ENCODE measurements at places on chromosomes 11 and 22.
A peak's percentile ranks its signal among the peaks of the same experiment; 100 is the strongest.

- DNase-seq, result no peak
Observed at GRCh38 chr22:37996515-37997246, 12.3 kb upstream of the SOX10 start.

GRCh38 chr22:47696776-47697175 lies 934.3 kb downstream of the TBC1D22A start:
- no peak for DNase-seq

DNA sequence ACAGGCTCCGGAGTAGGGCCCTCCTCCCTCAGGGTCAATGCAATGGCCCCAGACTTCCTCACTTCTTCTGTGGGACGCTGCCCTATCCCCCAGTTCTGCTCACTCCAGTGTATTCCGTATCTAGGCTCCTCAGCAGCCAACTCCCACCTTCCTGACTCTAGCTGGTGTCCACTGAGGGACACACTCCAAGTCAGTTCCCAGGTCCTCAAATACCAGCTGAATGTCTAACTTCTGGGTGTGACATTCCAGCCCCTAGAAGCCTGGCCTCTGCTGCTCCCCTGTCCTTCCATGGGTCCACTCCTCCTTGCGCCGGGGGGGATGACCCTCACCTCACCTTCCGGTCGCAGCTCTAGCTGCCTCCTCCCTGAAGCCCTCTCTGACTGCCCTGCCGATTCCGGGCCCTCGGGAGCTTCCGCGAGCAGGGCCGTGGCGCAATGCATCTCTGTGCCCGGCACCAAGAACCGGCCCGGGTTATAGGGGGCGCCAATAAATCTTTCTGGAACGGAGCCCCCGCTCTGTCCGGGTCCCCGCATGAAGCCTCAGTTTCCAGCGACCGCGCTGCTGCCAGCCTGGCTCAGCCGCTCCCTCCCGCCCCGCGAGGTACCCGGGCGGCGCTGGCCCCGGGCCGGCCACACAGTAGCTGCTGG lies 15.4 kb downstream of the BAD start:
- no peak for DNase-seq

DNA sequence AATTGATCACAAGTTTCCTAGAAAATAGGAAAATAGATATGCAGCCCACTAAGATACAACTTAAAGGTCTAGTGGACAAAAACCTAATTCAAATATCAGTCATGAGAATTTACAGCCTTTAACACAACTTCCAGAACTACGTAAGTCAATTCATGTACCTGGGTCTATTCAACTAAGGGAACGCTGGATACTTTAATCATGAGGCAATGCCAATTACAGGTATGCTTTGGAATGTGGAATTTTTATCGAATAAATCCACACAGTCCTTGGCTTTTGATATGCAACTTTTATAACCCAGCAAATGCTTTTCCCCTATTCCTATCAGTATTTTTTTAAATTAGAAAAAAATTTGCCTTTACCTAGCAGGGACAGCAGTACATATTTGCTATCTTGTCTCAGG lies 289.5 kb upstream of the FAT3 start:
- DNase-seq, result no peak

GRCh38 chr11:32231909-32232493 lies 141.1 kb downstream of the RCN1 start:
- no peak for DNase-seq

DNA sequence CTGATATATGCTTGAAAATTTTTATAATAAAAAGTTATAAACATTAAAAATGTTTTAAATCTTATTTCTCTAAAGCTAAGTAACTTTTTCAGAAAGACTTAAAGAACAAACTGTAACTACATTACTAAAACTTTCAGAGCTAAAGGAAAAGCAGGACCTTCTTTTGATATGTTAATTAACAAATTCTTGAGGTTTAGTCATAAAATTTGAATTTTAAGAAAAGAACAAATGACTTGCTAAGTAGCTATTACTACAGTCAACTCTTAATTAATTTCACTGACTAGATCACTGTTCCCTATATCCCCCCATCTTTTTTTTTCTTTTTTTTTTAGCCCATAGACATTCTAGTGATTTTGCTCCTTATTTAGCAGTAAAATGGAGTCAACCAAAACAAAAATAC lies 344.4 kb downstream of the LRRC4C start:
- no peak for DNase-seq

GRCh38 chr11:3616721-3617460 lies 24.9 kb downstream of the ART5 start:
- no peak for DNase-seq

- DNase-seq, result no peak
Observed at GRCh38 chr11:1091332-1092083, 16.8 kb downstream of the MUC2 start.

GRCh38 chr11:73236854-73237253 lies 18.8 kb downstream of the P2RY2 start:
- no peak for DNase-seq

DNA sequence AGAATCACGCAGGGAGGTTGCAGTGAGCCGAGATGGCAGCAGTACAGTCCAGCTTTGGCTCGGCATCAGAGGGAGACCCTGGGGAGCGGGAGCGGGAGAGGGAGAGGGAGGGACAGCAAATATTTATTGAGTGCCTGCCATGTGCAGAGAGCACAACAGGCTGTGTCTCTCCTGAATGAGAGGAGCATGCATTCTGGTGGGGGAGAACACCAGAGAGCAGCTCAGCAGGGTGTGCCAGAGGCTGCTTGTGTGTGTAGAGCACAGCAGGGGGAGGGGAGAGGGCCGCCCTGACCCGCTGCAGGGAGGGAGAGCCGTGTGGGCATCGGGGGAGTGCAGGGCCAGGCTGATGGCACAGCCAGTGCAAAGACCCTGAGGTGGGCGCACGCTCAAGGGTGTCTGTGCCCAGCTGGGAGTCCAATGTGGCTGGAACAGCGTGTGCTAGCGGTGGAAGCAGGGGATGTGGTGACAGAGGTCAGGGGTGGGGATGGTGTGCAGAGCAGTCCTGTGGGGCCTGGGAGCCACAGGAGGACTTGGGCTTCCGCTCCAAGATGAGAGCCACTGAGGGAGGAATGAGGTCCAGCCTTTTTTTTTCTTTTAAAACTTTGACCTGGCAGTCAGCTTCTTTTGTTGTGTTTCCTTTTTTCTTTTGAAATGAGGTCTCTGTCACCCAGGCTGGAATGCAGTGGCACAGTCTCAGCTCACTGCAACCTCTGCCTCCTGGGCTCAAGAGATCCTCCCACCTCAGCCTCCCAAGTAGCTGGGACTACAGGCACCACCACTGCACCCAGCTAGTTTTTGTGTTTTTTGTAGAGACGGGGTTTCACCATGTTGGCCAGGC lies 12.0 kb downstream of the PPIL2 start:
- DNase-seq, result no peak

DNA sequence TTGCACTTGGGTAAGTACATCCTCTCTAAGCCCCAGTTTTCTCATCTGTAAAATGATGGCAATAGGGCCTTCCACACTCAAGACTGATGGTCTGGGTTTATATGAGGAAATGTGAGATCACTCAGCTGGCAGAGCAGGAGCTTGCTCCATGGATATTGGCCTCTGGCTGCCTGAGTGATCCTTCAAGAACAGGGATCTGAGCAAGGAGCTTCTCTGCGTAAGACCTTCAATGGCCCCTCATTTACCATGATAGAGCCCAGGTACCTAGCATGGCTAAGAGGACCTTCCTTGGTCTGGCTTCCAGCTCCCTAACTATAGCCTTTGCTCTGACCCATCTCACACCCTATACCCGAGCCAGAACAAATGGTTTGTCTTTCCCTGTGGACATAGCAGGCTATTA lies 5.5 kb downstream of the ROBO4 start:
- DNase-seq, result no peak

GRCh38 chr11:16895306-16895705 lies 118.9 kb downstream of the PLEKHA7 start:
- no peak for DNase-seq

- no peak for DNase-seq
Observed at GRCh38 chr11:57331720-57332119, 4.0 kb downstream of the SSRP1 start.

GRCh38 chr11:34976496-34977088 lies 60.2 kb downstream of the PDHX start:
- no peak for DNase-seq

DNA sequence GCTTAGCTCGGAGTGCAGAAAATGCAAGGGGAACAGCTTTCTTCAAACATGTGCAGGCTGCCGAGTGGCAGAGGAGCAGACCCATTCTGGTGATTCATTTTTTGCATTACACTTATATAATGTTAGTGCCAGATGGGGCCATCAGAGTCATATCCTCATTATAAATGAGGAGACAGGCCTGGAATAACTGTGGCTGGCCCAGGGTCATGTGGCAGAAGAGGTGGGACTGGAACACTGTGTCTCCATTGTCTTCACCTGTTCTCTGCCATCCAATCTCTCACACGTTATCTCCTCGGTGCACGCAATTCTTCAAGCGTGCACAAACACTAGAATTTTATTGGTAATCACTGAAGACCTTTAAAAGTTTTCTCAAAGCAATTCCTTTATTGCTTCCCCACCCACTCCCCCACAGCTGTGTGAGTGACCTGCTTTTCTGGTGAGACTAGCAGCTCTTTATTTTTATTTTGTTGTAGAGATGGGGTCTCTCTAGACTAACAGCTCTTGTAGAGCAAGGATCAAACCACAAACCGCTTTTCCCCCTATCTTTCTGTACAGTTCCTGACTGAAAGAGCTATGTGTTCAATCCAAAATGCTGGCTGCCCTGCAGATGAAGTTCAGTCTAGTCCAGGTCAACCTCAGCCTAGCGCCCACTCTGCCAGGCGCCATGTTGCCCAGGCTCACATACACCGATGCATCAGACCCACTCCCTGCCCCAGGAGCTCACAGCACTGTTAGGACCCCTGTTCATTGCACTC lies 75.3 kb downstream of the ST3GAL4 start:
- no peak for DNase-seq

DNA sequence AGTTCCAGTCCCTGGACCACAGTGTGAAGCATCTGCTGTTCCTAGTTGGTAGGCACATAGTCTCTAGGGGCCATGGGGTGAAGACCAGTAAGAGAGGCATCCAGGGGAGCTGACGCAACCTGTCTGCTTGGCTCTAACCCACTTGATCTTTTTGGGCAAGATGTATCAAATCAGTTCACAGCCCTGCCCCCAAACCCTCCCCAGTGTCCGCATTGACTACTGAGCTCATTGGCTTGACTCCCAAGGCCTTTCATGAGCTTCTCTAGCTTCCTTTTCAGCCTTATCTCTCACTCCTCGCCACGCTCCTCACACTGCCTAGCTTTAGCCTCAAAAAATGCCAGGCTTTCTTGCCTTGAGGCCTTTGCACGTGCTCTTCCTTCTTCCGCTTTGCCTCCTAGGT lies 29.7 kb upstream of the ABCC8 start:
- no peak for DNase-seq

GRCh38 chr11:114183044-114183511 lies 113.1 kb upstream of the NNMT start:
- peak; percentile 26 for DNase-seq

GRCh38 chr11:120180551-120181232 lies 30.1 kb upstream of the OAF start:
- DNase-seq, result no peak

DNA sequence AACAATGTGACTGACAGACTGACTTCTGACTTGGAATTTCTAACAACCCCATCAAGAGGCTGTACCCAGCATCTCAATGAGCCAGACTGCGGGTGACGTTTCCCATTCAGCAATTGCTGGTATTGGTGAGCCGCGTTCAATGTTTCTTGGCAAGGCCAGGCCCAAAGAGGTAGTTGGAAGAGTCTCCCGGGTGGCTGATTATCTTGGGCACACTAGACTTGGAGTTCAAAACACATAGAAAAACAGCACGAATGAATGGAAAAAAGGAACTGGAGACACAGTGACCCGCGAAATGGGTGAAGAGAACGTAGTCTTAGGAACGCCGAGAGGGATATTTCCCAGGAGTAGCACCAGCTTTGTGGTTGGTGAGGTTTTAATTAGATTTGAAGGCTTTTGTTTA lies 115.7 kb downstream of the RPS6KA4 start:
- no peak for DNase-seq

Data from activated T-helper 9 cell treated with anti-CD3 and anti-CD28 coated beads, Interleukin-2, amount 50 U/mL, for 16 hours (primary cell).